ENCODE measurements at places on chromosomes 12 and 14.
A peak's percentile ranks its signal among the peaks of the same experiment; 100 is the strongest.

GRCh38 chr12:113921430-113921829, 44.7 kb downstream of the RBM19 start:
- peak; percentile 47 for DNase-seq

DNA sequence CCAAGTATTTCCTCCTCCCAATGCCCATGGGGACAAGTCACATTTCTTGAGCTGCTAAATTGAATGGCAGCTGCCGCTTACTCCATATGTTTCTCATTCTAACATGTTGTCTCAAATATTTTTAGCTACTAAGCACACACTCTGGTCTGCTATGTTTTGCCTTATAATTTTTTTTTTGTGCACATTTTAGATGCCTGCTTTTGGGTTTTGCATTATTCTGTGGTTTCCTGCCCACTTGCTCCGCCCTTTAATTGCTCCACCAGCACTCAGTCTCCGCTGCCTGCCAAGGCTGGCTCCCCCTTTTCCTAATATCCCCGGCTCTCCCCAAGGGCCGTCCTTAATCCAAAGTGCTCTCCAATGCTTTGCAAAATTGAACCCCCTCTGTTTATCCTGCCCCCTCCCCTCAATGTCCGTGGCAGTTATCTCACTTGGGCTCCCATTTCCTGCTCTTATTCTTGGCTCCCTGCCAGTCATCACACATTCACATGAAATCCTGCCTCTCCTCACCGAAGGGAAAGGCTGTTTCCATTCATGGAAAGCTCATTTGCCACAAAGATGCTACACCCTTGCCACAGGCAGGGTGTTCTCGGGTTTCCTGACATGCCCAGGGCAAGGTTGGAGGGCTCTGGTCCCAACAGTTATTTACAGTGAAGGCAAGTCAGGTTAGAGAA, 79.4 kb downstream of the C12orf75 start:
- no peak for DNase-seq

GRCh38 chr14:52355016-52355431, 40.9 kb downstream of the PTGER2 start:
- no peak for DNase-seq

GRCh38 chr12:110311903-110312302, 30.9 kb downstream of the ATP2A2 start:
- DNase-seq, result no peak

- DNase-seq, result no peak
Observed at GRCh38 chr12:105960319-105961083, 178.3 kb downstream of the NUAK1 start.

GRCh38 chr12:41289501-41289900, 101.4 kb downstream of the PDZRN4 start:
- no peak for DNase-seq

DNA sequence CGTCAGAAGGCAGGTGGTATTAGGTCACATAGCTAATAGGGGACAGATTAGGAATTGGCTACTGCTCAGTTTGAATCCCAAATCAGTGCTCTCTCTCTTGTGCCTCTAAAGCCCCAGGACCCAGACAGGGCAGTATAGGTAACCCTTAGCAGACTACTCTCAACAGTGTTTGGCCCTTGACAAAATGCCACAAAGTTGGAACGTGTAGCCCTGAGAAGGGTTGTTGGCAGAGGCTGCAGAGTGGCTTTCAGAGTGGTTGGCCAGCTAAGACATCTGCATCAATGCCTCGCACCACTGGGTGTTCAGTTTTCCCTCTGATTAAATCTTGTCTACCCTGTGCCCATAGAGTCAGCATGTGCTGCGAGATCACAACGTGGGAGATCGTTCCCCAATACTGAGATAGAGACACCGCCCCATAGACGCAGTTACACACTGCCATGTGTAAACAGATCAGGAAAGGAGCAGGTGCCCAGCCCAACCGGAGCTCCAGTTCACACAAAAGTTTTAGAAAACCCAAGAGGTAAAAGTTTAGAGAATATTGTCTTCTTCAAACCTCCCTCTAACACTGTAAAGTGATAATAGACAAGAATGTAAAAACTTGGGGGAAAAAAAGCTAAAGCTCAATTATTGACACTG, 48.3 kb downstream of the EML1 start:
- no peak for DNase-seq

GRCh38 chr14:64510825-64511671, 6.5 kb downstream of the ZBTB1 start:
- DNase-seq, result no peak

GRCh38 chr12:106644335-106645073, 61.7 kb downstream of the RFX4 start:
- no peak for DNase-seq

DNA sequence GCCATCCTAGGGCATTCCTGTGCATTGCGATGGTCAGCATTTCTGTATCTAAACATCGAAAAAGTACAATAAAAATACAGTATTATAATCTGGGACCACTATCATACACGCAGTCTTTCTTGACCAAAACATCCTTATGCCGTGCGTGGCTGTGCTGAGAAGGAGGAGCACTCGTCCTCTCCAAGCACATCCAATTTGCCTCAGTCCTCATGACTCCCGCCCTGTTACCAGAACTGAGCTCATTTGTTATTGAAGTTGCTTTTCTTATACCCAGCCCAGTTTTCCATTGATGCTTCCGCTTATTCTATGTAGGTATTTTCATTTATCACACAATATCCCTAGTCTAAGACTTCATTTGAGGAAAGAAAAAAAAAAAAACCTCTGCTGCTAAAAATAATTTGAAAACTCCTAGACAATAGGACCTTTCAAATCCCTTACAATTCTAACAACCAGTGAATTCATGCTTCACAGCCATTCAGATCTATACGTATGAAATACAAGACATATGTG, 236.9 kb upstream of the PLEKHG7 start:
- no peak for DNase-seq

DNA sequence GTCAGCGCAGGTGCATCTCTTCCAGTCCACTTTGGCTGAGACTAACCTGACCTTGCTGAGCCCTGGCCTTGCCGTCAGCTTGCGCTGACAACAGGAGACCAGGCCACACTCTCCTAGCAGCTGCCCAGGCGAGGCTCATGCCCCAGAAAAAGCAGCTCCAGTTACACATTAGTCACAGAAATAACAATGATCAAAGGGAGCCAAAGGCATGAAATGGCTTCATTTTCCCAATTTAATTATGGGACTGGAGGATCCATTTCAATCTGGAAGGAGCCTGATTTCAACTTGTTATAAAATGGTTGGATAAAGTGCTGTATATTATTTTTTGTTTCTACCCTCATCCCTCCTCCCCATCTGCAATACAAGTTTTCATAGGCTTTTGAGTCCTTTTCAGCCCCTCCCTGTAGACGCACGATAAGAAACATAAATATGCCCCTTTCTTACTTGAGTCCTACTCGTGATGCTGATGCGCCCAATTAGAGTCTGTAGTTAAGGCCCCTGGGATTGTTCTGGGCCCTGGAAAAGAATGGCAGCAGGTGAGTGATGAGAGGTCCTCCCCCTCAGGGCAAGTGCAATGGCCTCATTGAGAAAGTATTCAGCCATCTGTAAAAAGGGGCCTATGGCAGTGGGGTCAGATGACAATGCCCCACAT, 376.0 kb downstream of the C12orf75 start:
- DNase-seq, result no peak

DNA sequence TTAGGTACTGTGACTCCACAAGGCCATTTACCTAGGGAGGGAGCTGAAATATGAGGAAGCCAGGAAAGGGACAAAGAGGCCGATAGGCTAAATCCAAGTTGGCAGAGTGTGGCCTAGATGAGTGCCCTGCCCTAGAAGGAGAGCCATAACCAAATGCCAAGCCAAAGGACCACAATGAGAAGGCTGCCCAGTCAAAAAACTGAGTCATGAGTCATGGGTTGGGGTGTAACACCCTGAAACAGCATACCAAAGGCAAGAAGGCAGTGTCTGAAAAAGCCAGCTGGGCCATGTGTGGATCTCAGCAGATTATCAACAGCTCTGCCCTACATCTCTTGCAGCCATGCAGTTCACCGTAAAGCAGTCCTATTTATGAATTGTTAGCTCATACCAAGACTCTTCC, 171.7 kb downstream of the PHLDA1 start:
- DNase-seq, result no peak

DNA sequence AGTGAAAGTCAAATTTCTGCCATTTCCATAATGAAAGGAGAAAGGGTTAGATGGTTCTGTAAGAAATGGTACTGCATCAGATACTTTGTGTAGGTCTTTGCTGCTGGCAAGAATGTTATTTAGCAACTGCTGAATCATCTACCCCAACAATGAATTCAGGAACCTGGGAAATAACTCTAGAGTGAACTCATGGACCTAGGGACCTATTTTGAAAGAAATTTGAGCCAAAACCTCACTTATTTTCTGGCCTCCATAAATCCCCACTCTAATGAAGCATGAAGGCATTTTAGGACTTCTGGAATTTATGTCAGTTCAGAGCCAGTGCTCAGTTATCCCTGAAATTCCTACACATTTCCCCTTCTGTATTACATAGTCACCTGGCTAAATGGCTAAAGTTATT, 50.9 kb upstream of the CPNE8 start:
- no peak for DNase-seq

GRCh38 chr14:77838831-77839511, 39.1 kb downstream of the ADCK1 start:
- no peak for DNase-seq

DNA sequence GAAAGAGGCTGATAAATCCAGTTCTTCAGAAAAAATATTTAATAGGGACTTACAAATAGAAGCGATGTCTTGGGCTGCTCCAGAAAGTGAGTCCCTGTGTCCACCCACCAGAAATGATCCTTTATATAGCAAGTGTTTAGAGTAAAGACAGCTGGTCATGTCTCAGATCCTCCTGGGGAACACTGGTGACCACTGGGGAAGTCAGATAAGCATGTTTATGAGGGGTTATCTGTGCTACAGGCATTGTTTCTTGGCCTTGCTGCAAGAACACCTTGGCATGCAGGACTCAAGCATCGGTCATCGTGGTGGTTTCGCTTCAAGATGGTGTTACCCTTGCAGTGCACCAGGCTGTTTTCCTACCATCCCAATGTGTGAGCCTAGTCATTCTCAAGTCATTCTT, 27.2 kb downstream of the CPM start:
- DNase-seq, result no peak

- DNase-seq, result no peak
Observed at GRCh38 chr12:2644683-2645405, 149.9 kb upstream of the FKBP4 start.

DNA sequence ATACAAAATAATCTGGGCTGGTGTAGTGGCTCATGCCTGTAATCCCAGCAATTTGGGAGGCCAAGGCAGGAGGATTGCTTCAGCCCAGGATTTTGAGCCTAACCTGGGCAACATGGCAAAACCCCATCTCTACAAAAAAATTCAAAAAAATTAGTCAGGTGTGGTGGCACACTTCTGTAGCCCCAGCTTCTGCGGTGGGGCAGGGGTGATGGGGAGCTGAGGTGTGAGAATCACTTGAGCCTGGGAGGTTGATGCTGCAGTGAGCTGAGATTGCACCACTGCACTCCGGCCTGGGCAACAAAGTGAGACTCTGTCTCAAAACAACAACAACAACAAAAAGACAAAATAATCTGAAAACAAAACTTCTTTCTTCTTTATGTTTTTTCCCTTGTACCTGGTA, 66.0 kb downstream of the TC2N start:
- DNase-seq, result no peak

GRCh38 chr12:21697904-21698630, 40.4 kb upstream of the LDHB start:
- DNase-seq, result no peak

GRCh38 chr12:79546466-79547043, 144.2 kb downstream of the PAWR start:
- DNase-seq, result no peak

GRCh38 chr12:96514328-96514727, 25.0 kb downstream of the CFAP54 start:
- DNase-seq, result no peak

- no peak for DNase-seq
Observed at GRCh38 chr14:23661542-23661941, 25.4 kb downstream of the DHRS2 start.

DNA sequence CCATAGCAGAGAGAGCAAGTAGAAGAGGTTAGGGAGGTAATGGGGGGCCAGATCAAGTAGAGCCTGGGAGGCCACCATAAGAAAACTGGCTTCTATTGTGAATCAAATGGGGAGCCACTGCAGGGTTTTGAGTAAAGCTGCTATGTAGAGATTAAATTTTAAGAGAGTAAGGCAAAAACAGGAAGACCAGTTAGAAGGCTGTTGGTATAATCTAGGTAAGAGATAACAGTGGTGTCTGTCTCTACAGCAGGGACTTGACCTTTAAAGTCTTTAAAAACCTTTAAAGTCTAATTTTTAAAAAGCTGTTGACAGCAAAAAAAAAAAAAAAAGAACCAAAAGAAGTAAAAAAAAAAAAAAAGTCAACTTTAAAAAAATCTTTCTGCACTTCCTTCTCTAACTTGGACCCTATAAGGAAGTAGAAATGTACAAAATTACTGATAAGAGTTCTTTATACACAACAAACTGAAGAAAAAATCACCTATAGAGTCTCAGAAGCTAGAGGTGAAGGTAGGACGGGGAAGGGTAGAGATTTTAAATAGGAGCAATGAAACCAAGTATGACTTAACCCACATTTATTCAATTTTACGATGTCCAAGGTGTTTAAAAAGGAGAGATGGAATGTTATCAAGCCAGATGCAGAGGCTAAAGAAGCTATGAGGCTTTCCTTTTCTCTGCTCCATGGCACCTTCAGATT, 26.1 kb downstream of the SGPP1 start:
- no peak for DNase-seq

GRCh38 chr12:76874491-76875190, 4.2 kb downstream of the CSRP2 start:
- no peak for DNase-seq

- peak; percentile 88 for DNase-seq
Observed at GRCh38 chr14:105419195-105420091, at the start of gene MTA1. Gene MTA1 (plus strand): TSS chr14:105419827. CDS start chr14:105420036, 209 bp downstream.
